ENCODE measurements at places on chromosomes 11 and 22.

DNA sequence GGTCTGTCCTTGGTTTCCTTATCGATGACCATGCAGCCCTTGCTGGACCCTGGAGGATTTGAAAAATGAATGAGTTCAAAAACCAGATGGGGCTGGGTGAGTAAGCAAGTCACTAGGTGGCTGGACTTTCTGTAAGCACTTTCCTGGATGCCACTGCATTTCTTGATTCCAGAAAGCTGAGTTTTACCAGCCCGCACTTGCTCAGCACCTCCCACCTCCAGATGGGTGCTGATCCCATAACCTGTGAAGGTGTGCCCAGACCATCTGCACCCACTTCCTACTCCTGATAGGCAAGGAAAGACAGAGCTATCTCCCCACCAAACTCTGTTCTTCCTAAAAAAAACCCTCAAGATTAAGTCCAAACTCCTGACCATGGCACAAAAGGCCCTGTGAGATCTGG is 21.1 kb downstream of the ASCC2 start:
- DNase-seq = no peak

GRCh38 chr22:18075720-18076497 is 1.9 kb upstream of the PEX26 start:
- DNase-seq = no peak

DNA sequence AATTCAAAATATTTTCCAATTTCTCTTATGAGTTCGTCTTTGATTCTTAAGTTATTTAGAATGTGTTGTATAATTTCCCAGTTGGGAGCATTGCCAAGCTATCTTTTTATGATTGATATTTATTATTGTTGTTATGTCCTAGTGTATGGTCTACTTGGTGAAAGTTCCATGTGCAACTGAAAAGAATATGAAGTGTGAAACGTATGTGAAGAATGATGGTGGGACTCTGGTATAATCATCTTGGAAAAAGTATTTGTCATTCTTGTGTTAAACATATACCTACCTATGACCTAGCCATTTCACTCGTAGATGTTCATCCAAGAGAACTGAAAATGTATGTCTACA is 12.0 kb upstream of the GNB1L start:
- no peak for DNase-seq

DNA sequence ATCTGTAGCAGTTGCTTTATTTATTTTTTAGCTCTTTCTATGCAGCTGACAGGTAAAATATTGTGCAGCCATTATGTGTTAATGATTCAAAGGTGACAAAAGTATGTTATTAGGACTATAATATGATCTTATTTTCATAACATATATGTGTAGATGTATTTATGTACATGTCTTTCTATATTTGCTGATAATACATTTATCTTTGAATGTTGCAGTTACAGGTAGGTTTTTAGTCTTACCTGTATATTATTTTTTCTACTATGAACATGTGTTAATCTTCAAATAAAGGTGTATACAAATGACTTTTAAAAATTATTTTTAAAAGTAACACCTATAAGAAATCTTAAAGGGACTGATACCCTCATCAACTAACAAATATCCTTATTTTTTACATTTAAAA is 33.6 kb downstream of the FAR1 start:
- no peak for DNase-seq

DNA sequence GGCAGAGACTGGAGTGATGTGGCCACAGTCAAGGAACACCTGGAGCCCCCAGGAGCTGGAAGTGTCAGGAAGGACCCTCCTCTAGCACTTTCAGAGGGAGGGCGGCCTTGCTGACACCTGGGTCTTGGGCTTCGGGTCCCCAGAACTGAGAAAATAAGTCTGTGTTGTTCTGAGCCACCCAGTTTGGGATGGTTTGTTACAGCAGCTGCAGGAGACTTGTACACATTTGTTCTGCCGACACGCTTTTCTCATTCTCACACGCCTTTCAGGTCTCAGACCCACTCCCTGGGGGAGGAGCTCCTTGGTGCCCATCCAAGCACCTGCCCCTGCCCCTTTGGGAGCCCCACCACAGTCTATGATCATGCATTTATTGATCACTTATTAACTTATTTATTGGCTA is 47.2 kb upstream of the SMIM38 start:
- DNase-seq = no peak

- no peak for DNase-seq
Measured at GRCh38 chr11:121460941-121461514, 8.3 kb upstream of the SORL1-AS1 start.

- no peak for DNase-seq
Measured at GRCh38 chr11:76397383-76397782, 16.3 kb downstream of the GVQW3 start.

GRCh38 chr11:1829039-1829820 is 5.6 kb upstream of the SYT8 start:
- DNase-seq = no peak

DNA sequence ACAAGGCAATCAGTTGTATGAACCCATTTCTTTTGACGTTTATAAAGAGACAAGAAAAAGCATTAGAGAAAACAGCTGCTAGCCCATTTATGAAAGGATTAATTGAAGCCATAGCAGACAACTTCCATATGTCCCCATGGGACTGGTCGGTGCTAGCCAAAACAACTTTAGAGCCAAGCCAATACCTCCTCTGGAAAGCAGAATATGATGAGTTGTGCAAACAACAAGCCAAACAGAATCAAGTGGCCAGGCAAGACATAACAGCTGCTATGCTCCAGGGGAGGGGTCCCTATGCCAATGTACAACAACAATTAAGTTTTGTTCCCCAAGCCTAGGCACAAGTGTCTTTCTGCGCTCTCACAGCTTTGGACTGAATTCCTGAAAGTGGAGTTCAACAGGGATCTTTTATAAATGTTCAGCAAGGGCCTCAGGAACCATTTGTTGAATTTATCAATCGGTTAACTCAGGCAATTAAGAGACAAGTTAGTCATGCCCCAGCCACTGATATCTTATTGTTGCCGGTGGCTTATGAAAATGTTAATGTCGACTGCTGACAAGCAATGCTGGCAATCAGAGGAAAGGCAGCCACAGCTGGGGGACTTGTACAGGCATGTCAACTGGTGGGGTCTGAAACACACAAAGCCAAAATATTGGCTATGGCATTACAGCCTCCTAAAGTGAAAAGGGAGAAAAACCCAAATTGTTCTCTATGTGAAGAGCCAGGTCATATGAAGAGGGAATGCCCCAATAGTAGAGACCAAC is 1593.1 kb upstream of the TENM4 start:
- peak; percentile 27 for DNase-seq

GRCh38 chr11:102188488-102188887 is 78.2 kb downstream of the YAP1 start:
- no peak for DNase-seq

GRCh38 chr11:26062660-26063059 is 269.3 kb upstream of the ANO3 start:
- DNase-seq = no peak

DNA sequence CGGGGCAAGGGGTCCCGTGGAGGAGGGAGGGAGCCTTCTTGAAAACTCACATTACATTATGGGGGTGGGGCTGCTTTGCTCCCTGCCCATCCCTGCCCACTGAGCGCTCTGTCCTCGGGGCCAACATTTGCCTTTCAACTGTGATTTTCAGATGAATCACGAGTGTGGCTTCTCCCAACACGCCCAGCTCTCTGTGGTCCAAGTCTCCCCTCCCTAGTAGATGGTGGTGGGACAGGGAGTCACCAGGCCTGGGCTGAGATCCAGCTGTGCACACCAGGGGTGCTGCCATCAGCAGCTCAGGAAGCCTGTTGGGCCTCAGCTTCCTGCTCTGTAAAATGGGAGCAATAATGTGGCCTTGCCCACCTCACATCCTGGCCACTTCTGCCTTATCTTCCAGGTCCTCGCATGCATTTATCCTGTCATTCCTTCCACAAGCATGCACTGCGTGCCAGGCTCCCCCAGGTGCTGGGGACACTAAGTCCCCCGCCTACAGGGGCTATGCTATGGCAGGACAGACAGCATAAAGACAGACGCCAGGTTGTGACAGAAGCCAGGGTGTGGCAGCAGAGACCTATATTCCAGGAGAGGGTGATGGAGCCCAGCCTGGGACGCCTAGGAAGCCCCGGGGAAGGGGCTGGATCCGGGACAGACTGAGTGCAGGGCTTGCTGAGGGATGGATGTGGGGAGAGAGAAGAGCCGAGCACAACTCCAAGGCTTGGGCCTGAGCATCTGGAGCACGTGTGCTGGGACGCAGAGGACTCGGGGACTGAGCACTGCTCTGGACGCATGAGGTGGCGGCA is 30.5 kb downstream of the NFAM1 start:
- no peak for DNase-seq

DNA sequence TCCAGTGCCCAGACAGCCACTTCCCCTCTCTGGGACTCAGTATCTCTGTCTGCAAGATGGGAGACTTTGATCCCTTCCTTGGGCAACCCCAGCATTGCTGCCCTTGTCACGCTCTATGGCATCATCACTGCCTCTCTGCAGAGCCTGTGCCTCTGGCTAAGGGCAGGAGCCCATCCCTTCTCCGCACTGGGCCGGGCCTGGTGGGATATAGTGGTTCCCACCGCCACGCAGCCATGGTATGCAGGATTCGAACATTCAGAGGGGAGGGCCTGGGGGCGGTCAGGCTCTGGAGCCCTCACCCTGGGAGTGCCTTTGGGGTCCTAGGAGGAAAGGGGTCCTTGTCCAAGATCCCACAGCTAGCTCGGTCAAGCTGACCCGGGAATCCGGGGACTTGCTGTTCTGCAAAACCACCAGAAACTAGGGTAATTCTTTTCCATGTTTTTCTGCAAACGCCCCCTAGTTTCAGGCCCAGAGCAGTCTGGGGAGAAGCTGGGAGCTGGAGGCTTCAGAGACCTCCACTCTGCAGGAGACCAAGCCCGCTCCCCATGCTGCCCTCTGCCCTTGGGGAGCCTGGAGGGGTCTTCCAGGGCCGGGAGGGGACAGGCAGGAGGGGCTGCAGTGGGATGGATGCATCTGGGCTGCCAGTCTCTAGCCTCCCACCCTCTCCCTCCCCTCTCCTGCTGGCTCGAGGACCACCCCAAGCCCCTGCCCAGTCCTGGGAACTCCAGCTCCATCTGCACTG is 24.4 kb upstream of the CBX7 start:
- DNase-seq = no peak

- DNase-seq = no peak
Measured at GRCh38 chr11:134849833-134850232, 437.8 kb upstream of the B3GAT1 start.

- DNase-seq = no peak
Measured at GRCh38 chr11:76033699-76034098, 172.6 kb downstream of the WNT11 start.

DNA sequence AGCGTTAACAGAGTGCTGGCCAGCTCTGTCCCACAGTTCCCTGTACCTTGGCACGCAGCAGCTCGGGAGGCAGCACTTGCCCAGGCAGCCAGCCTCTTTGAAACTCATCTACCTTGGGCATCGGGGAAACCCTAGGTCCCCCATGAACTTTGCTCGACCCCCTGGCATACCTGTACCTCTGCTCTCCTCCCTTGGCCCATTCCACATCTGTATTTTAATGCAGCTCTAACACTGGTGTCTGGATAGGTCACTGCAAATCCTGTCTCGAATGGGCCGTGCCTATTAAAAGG is 304.1 kb downstream of the TBC1D22A start:
- no peak for DNase-seq

- no peak for DNase-seq
Measured at GRCh38 chr11:47979378-47980087, 826 bp upstream of the PTPRJ start.

- no peak for DNase-seq
Measured at GRCh38 chr11:65078151-65078550, 5.7 kb downstream of the CDCA5 start.

DNA sequence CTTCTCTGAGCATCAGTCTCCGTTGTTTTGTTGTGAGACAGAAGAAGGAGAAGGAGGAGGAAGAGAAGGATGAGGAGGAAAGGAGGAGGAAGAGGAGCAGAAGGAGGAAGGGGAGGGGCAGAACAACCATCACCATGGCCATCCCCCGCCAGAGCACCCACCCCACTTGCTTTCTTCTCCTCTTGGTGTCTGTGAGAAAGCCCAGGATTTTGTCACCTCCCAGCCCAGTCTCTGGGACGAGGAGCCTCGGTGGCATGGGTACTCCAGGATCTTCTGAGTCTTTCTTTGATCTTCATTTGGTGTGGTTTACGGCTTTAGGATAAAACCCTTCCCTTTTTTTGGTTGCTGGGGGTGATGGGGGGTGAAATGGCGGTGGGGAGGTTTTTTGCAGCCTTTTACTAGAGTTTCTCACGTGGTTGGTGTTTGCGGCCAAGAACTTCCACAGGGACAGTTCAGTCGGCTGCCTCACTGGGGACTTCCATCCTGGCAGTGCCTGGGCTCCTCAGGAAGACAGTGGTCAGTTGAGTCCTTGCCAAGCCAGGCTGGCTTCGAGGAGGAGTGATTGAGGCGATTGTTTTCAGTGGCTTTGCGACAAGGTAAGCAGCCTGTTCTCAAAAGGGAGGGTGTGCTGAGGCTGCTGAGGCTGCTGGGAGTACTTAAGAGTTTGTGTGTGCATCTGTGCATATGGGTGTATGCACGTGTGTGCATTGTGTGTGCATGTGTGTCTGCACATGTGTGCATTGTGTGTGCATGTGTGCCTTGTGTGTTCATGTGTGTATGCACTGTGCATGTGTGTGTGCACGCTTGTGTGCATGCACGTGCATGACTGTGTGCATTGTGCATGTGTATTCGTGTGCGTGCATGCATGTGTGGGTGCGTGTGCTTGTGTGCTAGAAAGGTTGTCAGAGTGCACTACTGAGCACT is 567.5 kb downstream of the TBC1D22A start:
- DNase-seq = no peak

- no peak for DNase-seq
Measured at GRCh38 chr11:67120456-67120855, 1.4 kb downstream of the KDM2A start.

DNA sequence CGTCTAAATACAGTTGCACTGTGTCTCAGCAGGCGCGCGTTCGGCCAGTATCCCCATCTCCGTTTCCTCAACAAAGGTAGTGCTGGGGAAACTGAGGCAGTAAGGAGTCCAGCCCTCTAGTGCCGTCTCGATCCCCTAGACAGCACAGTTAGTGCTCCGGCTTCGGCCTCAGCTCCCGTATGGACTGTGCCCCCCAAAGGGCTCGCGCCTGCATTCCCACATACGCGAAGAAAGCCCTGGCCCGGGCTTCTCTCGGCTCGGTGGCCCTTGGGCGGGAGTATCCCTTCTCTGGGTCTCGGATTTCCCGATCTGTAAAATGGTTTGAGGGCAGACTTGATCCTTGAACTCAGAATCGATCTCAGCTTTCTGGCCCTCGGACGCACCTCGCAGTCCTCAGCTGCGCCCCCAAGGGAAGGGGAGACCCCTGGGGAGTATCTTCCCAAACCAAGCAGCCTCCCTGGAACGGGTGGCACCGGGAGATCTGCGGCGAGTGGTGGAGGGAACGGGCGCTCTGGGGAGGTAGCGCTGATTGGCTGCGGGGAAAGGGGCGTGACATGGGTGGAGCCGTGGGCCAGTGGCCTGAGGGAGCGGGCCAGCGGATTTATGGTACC is 759 bp upstream of the PEX16 start:
- peak; percentile 87 for DNase-seq
